Daoy (cell line): ENCODE measurements at places on chromosomes 2 and 18. TPM values are rescaled to one million over a fixed set of nuclear protein-coding genes. Genes with fewer than 3 reads are reported as not detected.

Gene MOB4
- total RNA-seq = 49.8 and 63.8 TPM in 2 replicates

Gene RSAD2
- 3.0 and 5.8 TPM in 2 replicates for total RNA-seq

Gene USP34
- total RNA-seq = 51.6 and 56.5 TPM in 2 replicates

Gene PAIP2B
- total RNA-seq = 2.5 and 3.1 TPM in 2 replicates

Gene TM4SF20
- total RNA-seq = not detected in 2 replicates

Gene NRP2
- total RNA-seq = 108 and 115 TPM in 2 replicates

Gene SERPINB4
- total RNA-seq = not detected in 2 replicates

Gene CCDC148
- total RNA-seq = 0.46 and 4.9 TPM in 2 replicates

Gene NAT8
- not detected in 2 replicates for total RNA-seq

Gene CIDEA
- not detected in 2 replicates for total RNA-seq

Gene TSGA10
- 8.2 TPM in 2 replicates for total RNA-seq

Gene PRKRA
- total RNA-seq = 27.7 and 32.8 TPM in 2 replicates

DNA sequence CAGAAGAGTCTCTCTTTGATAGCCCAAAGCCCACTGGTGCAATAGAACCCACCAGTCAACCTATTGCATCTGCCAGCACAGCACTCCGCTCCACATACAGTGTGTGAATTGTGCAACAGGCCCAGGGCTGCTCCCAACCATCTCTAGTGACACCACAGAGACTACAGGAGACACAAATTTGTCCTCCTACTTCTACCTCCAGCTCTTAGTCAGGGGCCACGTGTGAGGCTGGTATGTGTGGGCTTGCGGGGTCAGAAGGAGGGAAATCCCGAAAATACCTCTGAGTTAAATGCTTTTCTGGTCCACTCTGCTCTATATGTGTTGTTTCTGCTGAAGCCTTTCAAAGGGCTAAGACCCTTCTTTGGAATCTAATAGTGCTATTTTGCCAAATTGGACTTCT, 18.0 kb downstream of the DGUOK start:
- no peak for DNase-seq

DNA sequence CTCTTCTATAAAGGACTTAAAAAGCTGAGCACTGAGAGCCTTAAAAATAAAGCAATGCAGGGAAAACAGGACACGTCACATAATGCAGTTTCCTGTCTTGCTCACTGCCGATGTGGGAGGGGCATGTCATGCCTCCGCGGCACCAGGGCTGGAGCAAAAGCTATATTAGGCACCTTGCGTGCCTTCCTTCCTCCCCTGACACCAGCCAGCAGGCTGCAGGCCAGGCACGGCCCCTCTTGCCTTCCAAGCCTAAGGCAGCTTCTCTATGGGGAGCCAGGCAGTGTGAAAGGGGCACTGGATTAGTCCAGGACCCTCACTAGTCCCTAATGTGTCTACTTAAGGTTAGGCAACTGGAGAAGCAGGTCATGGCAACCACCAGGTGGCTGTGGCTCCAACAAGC, 26.3 kb downstream of the MRPL35 start:
- peak; percentile 13 for DNase-seq

DNA sequence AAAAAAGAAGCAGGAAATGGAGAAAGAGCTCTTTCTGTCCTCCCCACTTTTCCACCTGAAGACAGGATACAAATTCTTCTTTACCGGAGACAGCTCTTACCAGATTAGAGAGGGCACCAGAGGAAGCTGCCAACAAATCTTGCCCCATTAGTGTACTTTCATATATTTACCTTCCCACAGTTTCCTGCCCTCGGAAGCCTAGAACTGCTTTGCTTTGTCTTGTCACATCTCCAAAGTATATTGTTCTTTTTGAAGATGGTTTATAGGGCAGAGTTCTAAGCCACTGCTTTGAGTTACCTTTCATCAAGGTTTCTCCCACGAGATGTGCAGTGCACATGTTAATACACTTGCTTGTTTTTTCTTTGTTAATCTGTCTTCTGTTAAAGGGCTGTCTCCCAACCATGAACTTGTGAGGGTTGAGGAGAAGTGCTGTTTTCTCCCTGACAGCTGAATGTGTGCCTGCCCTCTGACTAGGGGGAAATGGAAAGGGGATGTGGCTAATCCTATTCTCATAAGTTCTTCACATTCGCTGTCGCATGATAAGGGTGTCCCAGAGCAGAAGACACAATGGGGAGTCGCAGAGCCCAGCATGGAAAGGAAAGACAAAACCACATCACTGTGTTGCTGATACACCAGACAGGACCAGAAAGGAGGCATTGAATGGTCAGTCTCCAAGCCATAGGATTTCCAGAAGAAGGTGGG, 24.2 kb downstream of the CENPA start:
- DNase-seq = no peak

GRCh38 chr2:206084439-206084869, 1.5 kb downstream of the INO80D start:
- DNase-seq = peak; percentile 77

- DNase-seq = no peak
These were observed 220.6 kb upstream of the CCDC68 start for GRCh38 chr18:55179835-55180234.

DNA sequence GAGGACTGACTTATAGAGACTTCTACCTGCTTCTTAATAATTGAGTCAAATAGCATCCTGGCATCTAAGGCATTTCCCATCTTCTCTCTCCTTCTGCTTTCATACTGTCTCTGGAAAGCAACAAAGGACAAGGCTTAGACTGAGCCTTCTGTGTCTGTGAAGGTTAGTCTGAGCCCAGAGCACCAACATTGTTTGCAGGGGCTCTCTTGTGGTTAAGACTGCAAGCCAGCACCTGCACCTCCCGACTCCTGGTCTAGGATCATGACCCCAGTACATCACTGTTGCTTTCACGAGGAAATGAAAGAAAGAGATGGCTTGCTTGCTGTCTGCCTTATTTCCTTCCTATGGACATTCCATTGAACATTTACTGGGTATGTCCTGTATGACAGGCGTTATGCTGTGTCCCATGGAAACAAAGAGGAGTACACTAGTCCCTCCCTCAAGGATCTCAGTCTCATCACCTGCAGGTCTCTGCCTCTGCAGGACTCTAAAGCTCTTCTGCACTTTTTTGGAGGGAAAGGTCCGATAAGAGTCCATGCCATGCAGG, 315.8 kb upstream of the EPAS1 start:
- no peak for DNase-seq

DNA sequence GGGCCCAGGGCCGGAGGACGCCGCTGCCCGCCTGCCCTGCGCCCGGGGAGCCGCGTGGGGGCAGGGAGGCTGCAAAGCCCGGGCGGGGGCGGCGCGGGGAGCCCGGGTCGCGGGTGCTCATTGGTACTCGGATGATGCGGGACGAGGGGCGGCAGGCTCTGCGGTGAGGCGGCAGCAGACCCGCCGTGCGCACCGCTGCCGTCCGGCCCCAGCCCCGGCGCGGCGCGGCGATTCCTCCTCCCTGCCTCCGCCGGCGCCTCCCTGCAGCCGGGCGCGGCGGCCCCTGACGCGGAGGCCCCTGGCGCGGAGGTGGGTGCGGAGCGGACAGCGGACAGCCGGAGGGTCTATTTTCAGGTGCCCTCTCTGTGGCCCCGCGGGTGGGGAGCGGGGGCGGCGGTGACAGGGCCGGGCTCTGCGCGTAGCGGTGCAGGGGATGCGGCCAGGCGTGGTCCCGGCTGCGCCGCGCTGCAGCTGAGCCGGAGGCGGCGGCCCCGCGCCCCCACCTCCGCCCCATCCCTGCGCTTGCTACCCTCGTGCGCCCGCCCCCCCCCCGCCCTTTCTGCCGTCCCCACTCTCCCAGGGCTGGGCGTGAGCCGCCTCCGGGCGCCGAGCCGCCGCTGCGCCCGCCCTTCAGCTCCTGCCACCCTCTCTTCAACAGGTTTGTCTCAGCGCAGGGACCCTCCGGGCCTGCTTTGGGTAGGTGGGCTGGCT, 640 bp downstream of the SPTBN1 start:
- DNase-seq = peak; percentile 53

DNA sequence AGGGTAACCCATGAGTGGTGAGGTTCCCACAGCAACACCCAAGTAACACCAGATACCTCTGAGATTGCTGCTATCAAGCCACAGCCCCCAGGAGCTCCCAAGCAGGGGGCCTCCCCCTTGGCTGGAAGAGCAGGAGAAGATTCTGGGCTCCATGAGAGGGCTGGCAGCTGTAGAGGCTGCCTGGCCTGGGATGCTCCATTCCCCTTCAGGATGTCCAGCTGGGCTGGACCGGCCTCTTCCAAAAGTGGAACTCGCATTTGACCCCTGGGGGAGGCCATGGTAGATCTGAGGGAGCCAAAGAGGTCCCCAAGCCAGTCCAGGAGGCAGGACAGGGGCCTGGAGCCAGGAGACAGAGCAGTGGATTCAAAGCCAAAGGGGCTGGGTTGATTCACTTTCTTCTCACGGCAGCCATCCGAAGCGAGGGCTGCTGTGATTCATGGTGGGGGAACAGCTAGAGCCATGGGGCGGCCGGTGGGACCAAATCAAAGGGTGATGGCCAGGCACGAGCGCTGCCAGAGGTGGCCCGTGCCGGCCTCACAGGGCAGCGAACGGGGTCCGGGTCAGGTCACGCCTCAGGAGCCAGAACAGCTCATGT, 95.3 kb upstream of the ID2 start:
- no peak for DNase-seq
